NCI-H526 (cell line): ENCODE measurements at places on chromosomes 3 and 15.
A peak's percentile ranks its signal among the peaks of the same experiment; 100 is the strongest.

- no peak for DNase-seq
Measured at GRCh38 chr3:94431876-94432570, 369.2 kb downstream of the NSUN3 start.

DNA sequence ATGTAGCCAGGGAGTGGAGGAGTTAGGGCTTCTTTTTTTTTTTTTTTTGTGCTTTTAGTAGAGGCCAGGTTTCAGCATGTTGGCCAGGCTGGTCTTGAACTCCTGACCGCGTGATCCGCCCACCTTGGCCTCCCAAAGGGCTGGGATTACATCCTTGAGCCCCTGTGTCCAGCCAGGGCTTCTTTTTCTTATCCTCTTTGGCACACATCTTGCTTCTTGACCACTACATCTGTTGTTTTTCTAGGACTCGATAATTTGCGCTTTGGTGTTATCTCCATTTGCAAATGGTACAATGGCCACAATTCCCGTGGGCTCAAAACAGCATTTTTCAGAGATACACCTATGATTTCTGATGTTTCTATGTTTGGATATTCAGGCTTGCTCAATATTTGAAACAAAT lies 4.2 kb downstream of the SKIL start:
- DNase-seq, result no peak

GRCh38 chr3:80232760-80233159 lies 465.0 kb upstream of the ROBO1 start:
- no peak for DNase-seq

DNA sequence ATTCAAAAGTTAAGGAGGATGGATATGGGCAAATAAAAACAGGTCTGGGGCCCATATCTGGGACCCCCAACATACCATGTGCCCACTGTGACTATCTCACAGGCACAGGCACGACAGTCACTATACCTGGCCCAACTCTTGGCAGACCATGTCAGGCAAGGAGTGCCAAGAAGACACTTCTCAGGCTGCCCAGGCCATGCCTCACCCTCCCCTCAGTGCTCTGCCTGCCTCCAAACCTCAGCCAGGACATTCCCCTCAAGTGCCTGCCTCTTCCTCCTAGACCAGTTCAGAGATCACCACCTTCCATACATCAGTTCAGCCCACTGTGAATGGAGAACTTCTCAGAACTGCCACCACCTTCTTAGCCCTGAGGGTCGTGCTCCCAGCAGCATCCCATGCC lies 4.4 kb upstream of the SEMA7A start:
- no peak for DNase-seq

GRCh38 chr3:152056987-152057386 lies 183.5 kb downstream of the SUCNR1 start:
- no peak for DNase-seq

- DNase-seq, result no peak
Measured at GRCh38 chr15:68874788-68875187, 54.1 kb upstream of the ANP32A start.

DNA sequence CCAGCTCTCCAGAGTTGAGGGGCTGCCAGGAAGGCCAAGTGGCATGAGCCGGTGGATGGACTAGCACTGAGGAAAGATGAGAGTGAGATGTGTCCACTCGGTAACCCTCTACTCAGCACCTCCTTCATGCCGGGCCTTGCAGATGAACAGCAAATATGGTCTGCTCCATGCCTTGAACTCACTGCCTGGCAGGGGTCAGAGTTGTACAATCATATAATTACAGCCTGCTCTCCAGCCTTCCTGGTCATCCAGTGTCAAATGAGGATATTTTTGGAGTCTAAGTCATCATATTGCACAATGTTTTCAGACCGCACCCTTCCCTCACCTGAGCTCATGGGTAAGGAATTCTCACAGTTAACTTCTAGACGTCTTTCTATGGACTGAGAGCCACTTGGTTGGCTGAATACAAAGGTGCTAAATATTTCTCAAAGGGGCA lies 4.9 kb downstream of the MGLL start:
- no peak for DNase-seq

- DNase-seq, result no peak
Measured at GRCh38 chr15:45684533-45684932, 49.7 kb downstream of the SQOR start.

DNA sequence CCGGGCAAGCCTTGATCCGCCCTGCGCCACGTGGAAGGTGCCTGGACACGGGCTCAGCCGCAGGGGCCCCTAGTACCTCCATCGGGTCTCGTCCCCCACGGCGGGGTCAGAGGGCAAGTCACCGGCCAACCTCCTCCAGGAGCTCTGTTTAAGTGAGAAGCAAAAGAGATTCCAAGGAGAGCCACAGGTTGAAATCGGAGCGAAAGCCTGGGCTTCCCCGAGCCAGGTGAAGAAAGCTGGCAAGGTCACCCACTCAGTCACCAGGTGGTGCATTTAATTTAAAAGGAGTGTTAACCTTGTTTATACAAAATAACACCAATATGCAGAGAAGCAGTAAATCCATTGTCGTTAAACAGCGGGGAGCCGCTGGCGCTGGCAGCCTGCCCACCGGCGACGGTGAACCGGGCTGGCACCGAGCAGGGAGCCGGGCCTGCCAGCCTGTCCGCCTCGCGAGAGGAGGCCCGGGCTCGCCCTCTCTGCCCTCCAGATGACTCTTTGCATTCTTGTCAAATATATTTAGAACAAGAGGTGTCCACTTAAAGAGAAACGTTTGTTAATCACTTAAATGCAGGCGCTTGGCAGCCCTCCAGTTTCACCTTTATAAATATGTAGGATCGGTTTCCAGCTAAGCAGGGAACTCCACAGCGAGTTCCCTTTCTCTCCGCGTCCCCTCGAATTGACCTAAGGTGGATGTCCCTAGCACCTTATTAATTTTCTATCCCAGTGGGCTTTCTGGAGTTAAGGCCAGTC lies 277.3 kb upstream of the NR2F2 start:
- DNase-seq, result peak; percentile 60

- DNase-seq, result no peak
Measured at GRCh38 chr3:30355622-30356021, 250.8 kb upstream of the TGFBR2 start.

DNA sequence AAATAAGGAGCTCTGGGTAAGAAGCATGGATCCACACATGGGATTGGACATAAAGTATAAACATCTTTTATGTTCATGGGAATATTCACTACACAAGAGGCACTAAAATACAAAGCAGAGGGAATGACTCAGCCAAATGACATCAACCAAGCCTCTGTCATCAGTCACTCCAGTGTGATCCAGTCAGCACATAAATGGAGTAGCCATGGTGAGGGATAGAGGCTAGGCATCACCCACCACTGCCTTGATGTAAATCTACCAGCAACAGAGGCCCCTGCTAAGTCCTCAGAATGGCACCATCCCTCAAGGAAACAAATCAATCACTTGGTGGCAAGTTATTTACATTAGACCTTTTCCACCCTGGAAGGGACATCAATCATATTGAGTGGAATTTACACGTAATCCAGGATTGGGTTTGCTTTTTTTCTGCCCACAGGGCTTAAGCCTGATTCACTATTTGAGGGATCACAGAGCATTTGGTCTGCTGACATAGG lies 27.2 kb downstream of the VEPH1 start:
- DNase-seq, result no peak

- no peak for DNase-seq
Measured at GRCh38 chr3:46778101-46778500, 60.4 kb upstream of the PRSS50 start.

DNA sequence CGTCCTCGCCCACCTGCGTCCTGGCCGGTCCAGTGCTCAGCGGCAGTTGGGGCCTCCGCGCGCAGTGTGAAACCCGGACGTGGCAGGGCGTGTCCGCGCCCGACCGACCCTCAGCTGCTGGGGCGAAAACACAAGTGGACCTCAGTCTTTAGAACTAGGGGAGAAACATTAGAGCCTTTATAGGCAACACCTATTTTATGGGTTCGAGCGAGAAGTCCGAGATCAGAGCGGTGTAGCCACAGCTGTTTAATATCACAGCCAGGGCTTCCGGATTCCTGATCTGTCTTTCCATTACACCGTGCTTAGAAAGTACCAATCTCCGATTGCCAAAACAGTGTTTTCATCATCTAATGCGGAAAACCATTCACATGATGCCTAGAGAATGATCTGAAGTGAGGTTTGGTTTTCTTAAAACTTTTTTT lies 506 bp downstream of the RAD51 start:
- peak; percentile 54 for DNase-seq

DNA sequence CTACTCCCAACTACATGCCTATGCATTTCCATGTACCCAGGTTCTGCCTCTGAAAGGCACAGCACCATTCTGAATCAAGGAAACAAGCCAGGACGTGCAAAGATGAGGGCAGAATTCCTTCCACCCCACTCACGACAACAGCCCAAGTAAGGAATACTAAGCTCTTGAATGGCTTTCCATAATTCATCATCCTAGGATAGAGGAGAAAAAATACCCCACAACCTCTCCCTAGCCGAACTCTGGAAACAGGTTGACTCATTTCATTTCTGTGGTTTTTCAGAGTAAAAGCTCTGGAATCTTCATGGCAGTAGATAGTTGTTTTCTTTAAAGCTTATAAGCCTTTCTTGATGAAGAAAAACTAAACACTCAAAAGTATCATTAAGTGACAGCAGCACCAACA lies 77.8 kb downstream of the PDZRN3 start:
- no peak for DNase-seq

DNA sequence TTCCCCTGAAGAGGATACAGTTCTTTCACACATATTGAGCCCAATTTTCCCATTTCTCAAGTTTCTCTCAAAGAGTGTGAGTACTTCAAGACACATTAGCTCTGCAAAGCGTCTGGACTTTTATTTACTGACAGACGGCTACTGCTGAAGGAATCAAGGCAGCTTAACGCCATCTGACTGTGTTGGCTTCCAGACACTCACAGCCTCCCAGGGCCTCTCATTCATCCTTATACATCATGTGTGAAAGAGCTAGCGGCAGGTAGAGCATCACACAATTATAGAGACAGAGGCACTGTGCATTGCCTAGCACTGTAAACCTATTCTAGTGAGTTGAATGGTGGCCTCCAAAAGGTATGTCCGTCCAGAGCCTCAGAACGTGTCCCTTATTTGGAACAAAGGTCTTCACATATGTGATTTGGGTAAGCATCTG lies 284.1 kb upstream of the STT3B start:
- DNase-seq, result no peak

DNA sequence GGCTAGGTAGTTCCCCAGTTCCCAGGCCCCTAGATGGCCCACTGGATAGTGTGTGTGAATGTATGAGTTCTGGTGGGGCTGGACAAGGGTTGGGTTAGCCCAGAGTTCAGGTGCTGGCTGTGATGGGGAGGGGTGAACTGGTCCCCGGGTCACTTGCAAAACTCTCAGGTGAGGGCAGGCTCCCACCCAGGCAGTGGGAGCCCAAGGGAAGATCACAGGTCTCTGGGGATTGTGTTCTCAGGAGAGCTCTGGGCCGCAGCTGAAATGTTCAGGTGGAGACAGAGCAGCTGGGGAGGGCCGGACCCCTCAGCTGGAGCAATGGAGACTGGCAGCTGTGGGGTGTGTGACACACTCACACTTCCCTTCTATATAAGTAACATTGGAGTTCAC lies 12.8 kb upstream of the FAM98B start:
- no peak for DNase-seq

- no peak for DNase-seq
Measured at GRCh38 chr3:132615881-132616280, 18.8 kb downstream of the ACKR4 start.

DNA sequence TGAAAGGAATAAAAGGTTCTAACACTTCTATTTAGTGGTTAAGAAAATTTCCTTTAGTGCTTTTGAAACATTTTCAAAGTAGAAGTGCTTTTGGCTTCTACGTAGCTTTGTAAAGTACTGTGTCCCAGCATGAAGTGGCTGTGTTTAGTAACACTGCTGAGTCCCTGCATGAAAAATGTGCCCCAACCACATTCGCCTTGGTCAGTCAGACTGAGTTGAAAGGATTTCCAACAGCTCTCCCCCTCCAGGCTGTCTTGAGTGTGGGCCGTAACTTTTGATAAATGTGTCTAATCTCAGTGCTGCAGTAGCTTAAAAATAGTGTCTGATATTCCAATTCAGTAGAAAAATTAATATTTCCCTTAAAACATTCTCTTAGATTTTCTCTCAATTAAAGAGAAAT lies 115.0 kb downstream of the NR1D2 start:
- DNase-seq, result no peak

DNA sequence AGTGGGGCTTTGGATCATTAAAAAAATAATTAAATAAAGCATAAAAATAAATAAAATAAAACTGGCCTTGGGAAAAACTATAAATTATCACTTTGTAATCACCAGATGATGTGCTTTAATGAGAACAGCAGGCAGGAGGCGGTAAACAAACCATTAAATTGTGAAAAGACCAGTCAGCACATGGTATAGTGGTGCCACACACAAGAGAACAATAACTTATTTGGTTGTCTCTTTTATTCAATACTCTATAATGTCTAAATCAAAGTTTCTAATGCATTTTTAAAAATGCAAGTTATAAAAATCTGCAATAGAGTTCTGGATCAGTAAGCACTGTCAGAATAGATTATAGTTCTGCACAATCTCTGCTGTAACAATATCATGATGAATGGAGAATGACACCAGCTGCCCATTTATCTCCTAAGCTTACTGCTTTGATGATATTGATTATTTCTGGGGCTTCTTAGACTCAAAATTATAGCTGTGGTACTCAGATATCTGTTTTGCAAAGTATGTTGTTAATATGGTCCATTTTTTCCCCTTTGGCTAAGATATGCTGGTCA lies 259.3 kb downstream of the NAALADL2 start:
- DNase-seq, result no peak

DNA sequence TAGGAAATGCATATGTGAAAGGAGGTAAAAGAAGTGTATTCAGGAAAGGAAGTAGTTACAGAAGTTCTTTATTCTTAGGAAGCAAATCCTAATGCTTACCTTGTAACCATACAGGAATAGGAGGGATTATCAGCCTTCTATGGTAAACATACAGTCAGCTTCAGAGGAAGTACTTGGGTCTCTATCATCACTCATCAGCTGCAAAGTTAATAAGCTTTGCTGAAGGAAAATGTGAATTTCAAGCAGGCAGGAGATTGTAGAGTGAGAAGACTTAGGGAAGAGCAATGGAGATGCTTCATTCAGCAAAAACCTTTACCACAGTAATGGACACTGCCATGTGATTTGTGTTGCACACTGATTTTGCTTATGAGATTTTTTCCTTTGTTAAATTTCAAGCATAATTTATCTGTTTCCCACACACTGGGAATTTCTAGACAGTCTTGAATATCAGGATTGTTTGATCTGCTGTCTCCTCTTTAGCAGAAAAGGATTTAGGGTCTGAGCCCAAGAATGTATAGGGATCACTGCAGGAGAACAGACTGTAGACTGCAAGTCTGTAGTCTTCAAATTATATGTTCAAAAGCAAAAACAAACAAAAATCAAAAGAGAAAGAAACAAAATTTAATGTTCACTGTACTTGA lies 150.8 kb downstream of the ZNF609 start:
- no peak for DNase-seq

- DNase-seq, result peak; percentile 38
Measured at GRCh38 chr3:120469882-120470301, 19.1 kb upstream of the FSTL1 start.

DNA sequence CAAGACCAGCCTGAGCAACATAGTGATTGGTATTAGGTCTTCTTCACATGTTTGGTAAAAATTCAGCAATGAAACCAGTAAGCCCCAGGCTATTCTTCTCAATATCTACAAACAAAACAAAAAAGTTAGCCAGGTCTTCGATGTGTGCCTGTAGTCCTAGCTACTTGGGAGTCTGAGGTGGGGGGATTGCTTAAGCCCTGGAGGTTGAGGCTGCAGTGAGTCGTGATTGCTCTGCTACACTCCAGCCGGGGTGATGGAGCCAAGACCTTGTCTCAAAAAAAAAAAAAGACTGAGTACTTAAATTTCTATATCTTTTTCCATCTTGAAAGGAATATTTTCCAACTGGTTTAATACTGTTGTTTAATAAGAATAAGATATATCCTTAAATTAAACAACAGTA lies 106.8 kb downstream of the MBNL1 start:
- DNase-seq, result no peak

- no peak for DNase-seq
Measured at GRCh38 chr3:33146791-33147445, 33.1 kb downstream of the CRTAP start.
